ENCODE measurements at places on chromosomes 7 and 10. TPM values are rescaled to one million over a fixed set of nuclear protein-coding genes. Genes with fewer than 3 reads are reported as not detected.

The PNLIP gene
- 2.6 TPM for total RNA-seq

DNA sequence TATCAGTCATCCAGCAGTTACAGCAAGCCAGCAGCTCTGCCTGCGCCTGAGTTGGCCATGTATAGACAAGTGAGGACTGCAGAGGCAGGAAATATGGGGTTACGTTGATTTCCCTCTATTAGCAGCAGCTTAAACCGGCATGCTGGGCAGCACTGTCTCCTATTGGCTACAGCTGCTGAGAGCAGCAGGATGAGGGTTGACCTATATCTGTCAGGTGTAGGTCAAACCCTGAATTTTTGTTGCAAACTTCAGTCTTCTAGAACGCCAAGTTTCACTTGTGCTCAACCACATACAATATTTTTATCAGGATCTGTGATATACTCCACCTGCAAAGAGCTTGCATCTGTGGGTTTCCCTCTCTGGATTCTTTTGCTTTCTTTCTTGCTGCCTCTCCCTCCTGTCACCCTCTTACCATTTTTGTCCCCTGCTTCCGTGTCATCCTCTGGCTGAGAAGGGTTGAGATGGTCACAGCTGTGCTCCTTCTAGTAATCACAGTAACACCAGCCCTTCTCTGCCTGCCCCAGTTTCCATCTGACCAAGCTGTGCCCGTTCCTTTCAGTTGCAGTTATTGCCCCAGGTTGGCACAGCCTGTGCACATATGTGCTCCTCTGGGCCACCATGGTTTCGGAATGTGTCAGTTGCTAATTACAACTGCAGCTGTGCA lies 23.8 kb upstream of the GLCCI1 start:
- H3K4me1 ChIP-seq, result peaks cover 25% of the 10 kb centered on the region
- H3K36me3 ChIP-seq, result no peaks in the 10 kb centered on the region
- peak overlapping the region; percentile 32 for H3K4me3 ChIP-seq
- DNase-seq, result peak; percentile 40
- H3K27ac ChIP-seq, result peak overlapping the region; percentile 84
- H3K27me3 ChIP-seq, result no peaks in the 10 kb centered on the region

The ASAH2B gene
- total RNA-seq, result 3.1 TPM

GRCh38 chr10:31932838-31933237 lies 4.2 kb upstream of the ARHGAP12 start:
- H3K36me3 ChIP-seq, result no peaks in the 10 kb centered on the region
- peaks cover 2% of the 10 kb centered on the region for H3K4me1 ChIP-seq
- no peaks in the 10 kb centered on the region for H3K27me3 ChIP-seq
- no peak for DNase-seq
- no peak overlapping the region for H3K4me3 ChIP-seq

The TFPI2 gene
- not detected for total RNA-seq

- no peak overlapping the region for H3K4me3 ChIP-seq
- no peaks in the 10 kb centered on the region for H3K36me3 ChIP-seq
- no peak overlapping the region for H3K27ac ChIP-seq
These were observed 42.7 kb upstream of the SMARCD3 start for GRCh38 chr7:151291206-151291605.

GRCh38 chr10:17742918-17743317 lies 9.1 kb upstream of the TMEM236 start:
- H3K27me3 ChIP-seq, result peaks cover 2% of the 10 kb centered on the region
- DNase-seq, result peak; percentile 67
- no peaks in the 10 kb centered on the region for H3K36me3 ChIP-seq
- no peak overlapping the region for H3K4me3 ChIP-seq

DNA sequence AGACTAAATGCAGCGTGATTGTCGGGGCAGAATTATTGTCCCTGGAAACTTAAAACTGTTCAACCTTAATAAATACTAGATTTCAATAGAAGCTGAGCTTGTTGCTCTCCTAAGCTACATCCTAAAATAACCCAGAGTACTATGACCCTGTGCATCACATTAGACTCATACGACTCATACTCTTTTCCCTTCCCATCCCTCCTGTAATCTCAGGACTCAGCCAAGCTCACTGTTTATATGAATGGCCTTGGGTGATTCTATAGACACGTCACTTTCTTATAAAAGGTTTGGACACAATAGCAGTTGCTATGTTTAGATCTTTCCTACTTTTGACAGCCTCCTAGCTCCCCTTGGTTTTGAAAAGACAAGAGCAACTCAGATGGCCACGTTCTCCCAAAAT lies 17.2 kb downstream of the TCF7L2 start:
- H3K36me3 ChIP-seq, result no peaks in the 10 kb centered on the region
- no peaks in the 10 kb centered on the region for H3K4me1 ChIP-seq
- H3K27me3 ChIP-seq, result no peaks in the 10 kb centered on the region
- no peak for DNase-seq

The PAX4 gene
- not detected for total RNA-seq

DNA sequence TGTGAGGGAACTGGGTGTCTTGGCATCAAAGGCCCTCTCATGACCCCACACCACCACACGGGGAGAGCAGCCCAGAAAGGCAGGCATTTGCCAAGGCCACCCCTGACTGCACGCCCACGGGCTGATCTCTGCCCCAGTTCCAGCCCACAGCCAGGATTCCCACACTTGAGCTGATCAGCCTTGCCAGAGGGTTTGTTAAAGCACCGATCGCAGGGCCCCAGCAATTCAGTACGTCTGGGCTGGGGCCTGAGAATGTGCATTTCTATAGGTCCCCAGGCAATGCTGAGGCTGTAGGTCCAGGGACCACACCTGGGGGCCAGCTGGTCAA lies 103.9 kb downstream of the TNS3 start:
- no peak for DNase-seq
- H3K4me3 ChIP-seq, result no peak overlapping the region
- no peaks in the 10 kb centered on the region for H3K36me3 ChIP-seq
- peaks cover 8% of the 10 kb centered on the region for H3K27me3 ChIP-seq

DNA sequence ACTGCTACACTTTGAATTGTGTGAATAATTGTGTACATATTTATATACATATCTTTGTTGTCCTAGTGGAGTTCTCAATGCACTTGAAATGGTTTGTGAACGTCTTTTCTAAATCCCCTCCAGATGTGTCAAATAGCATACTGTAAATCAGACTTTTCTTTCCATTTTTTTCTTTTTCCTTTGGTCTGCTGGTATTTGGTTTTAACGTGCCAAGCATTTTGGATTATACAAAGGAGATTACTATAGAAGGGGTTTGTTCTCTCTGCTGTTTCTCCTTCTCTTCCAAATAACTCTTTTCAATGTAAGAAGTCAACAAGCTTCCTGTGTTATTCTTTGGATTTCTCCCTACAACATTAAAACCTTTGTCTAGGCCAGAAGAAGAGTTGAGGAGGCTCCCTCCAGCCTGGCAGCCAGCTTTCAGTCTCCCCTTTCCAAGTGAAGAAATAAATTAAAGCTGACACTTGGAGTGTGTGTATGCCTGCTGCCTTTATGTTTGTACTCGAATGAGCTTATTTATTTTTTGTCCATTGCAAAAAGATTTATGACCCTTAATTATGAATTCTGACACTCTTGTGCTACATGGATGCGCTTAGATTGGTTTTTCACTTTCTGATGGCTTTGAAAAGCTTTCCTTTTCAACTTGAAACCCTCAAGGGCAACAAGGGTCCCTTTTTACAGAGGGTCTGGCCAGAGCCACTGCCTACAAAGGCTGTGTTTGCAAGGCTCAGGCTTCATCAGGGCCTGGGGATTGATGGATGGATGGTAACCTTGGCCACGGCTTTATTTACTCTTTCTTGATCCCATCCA lies 107.8 kb downstream of the RAB18 start:
- H3K27me3 ChIP-seq, result no peaks in the 10 kb centered on the region
- no peak for DNase-seq
- H3K36me3 ChIP-seq, result no peaks in the 10 kb centered on the region
- H3K4me1 ChIP-seq, result no peaks in the 10 kb centered on the region
- H3K4me3 ChIP-seq, result no peak overlapping the region

- DNase-seq, result no peak
- H3K4me1 ChIP-seq, result no peaks in the 10 kb centered on the region
- H3K4me3 ChIP-seq, result no peak overlapping the region
- H3K27ac ChIP-seq, result no peak overlapping the region
These were observed 175.4 kb downstream of the SORCS3 start for GRCh38 chr10:104816501-104816900.

The HPSE2 gene
- 0.18 TPM for total RNA-seq

The FRMPD2 gene
- not detected for total RNA-seq

The IKZF1 gene
- 429 TPM for total RNA-seq

DNA sequence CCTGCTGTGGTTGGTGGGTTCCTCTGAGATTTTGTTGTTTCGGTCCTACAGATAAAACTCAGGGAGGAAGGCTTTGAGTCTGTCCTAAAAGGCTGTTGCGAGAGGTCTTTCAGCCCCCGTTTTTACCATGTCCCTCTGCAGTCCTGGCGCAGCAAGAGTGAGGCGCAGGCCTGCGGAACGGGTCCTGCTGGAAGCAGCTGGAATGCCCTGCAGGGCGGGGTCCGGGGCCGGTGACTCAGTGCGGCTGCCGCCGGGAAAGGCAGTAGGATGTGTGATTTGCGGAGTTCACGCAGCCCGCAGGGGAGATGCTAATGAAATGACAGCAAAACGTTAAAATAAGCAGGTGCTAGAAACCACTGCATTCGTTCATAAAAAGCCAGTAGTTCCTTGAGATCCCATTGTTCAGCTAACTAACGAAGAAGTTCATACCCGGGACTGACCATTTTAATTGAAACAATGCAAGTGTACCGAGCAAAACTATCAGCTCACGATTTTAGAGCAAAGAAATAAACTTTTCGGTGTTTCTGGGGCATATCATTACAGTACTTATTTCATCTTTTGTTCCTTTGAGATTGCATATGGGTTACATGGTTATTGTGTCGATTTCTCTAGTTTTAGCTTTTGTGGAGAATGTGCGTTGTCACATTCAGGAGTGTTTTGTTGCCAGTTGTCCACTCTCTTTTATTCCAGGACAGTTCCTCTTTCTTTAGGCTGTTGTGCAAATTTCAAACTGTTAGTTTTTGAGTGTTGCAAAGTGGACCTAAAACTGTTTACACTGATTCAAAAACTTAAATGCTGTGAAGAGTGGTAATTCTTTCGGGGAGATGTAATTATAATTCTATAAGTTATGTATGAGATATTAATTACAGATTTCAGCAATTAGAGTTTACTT lies 783 bp downstream of the ANLN start:
- H3K4me3 ChIP-seq, result peak overlapping the region; percentile 81
- H3K4me1 ChIP-seq, result peaks cover 15% of the 10 kb centered on the region
- H3K27me3 ChIP-seq, result no peaks in the 10 kb centered on the region
- no peak overlapping the region for H3K27ac ChIP-seq
- no peaks in the 10 kb centered on the region for H3K36me3 ChIP-seq

DNA sequence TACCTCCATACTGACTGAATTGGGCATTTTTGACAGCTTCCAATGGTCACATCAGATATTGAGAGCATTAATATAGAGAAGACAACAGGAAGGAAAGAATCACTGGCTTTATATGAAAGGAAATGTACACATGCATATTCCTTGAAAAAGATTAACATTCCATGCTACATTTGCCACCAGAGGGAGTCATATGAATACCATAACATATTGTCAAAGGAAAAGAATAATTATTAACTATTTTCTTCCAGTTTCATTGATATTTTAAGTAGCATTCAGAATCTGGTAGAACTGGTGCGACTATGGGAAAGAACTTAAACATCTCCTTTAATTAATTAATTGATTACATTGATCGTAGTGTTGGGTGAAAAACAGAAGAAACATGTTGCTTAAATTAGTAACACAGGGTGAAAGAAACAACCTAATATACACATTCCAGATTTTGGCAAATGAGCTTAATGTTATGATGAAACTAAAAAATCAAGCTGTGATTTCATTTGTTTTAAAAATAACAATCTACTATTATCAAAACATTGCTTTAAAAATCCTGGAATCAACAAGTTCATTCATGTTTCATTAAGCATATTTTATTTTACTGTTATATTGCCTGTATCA lies 71.5 kb downstream of the GPR85 start:
- DNase-seq, result no peak
- H3K36me3 ChIP-seq, result no peaks in the 10 kb centered on the region
- H3K27me3 ChIP-seq, result no peaks in the 10 kb centered on the region
- no peaks in the 10 kb centered on the region for H3K4me1 ChIP-seq

- H3K4me1 ChIP-seq, result no peaks in the 10 kb centered on the region
- H3K36me3 ChIP-seq, result no peaks in the 10 kb centered on the region
- DNase-seq, result no peak
- no peak overlapping the region for H3K27ac ChIP-seq
- H3K27me3 ChIP-seq, result no peaks in the 10 kb centered on the region
These were observed 19.8 kb upstream of the TSPAN12 start for GRCh38 chr7:120877701-120878100.

- no peak for DNase-seq
- no peaks in the 10 kb centered on the region for H3K36me3 ChIP-seq
- H3K4me1 ChIP-seq, result no peaks in the 10 kb centered on the region
- H3K27me3 ChIP-seq, result no peaks in the 10 kb centered on the region
- no peak overlapping the region for H3K4me3 ChIP-seq
These were observed 98.1 kb downstream of the MICALL2 start for GRCh38 chr7:1361016-1361755.

- H3K27me3 ChIP-seq, result peaks cover 12% of the 10 kb centered on the region
- H3K27ac ChIP-seq, result no peak overlapping the region
- H3K36me3 ChIP-seq, result no peaks in the 10 kb centered on the region
- no peak for DNase-seq
- no peak overlapping the region for H3K4me3 ChIP-seq
These were observed 15.1 kb upstream of the VPS37D start for GRCh38 chr7:73652541-73652949.

DNA sequence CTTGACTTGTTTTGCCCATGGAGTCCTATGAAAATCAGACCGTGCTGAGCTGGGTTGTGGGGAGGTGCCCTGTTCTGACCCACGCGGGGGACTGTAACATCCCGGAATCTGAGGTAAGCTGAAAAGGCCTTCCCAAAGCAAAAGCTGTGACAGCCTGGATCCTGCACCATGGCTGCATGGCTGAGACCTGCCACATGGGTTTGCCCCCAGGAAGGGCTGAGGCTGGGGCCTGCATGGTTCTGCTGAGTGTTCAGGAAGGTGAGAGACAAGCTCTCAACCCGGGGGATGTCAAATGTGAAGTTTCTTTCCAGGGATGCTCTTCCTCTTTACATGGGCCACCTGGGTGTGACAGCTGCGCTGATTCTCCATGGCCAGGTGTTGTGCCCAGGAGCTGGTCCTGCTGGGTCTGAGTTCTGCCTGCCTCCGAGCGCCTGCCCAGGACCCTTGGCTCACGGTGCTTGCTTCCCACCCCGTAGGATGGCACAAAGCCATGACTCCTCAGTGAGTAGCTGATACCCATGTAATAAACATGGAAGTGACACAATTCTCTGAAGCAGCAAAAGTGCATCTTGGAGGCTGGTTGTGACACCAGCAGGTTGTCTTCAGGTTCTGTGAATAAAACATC lies 58.3 kb downstream of the VIPR2 start:
- DNase-seq, result peak; percentile 13
- H3K4me1 ChIP-seq, result peaks cover 3% of the 10 kb centered on the region

The NEUROD6 gene
- not detected for total RNA-seq

The SUN3 gene
- total RNA-seq, result 0.55 TPM

GRCh38 chr7:90994121-90994520 lies 270.1 kb upstream of the FZD1 start:
- no peak overlapping the region for H3K27ac ChIP-seq
- no peak for DNase-seq
- H3K36me3 ChIP-seq, result no peaks in the 10 kb centered on the region
